ENCODE measurements at places on chromosomes 1 and 21.
A peak's percentile ranks its signal among the peaks of the same experiment; 100 is the strongest.

- no peak for DNase-seq
Measured at GRCh38 chr1:182173808-182174512, 112.4 kb upstream of the ZNF648 start.

- DNase-seq = no peak
Measured at GRCh38 chr1:206419250-206419649, 51.0 kb upstream of the IKBKE start.

GRCh38 chr1:163013826-163014600 is 55.1 kb upstream of the RGS4 start:
- DNase-seq = no peak

DNA sequence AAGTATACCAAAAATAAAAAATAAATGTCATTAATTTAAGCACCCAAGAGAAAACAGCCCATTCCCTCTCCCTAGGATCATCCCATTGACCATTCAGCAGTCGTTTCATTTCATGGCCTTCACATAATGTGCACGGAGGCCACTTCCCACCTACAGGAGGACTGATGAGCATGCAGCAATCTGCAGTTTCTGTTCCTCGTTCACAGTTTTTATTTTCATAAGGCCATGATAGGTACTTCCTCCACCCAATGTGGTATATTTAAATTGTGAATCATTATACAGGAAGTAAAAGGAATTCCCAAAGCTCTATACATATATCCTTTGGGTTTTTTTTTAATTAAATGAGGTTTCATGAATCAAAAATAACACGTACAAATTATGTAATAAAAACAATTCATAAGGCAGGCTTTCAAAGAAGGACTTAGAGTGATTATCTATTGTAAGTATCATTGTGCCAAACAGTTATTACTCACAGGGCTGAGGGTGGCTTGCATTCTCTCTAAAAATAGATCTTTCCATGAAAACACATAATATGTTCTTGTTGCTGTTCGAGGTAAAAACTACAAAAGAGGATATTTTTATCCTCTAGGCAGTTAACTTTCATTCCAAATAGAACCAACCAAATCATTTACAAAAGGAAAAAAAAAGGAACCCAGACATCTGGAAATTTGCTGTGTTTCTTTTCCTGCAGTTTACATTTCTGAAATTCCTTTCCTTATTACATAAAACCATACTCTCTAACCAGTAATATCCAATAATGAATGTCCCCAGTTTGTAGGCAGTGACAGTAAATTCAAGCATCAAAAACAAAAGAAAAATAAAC is 27.5 kb upstream of the SLC44A3 start:
- no peak for DNase-seq

- no peak for DNase-seq
Measured at GRCh38 chr1:165899461-165899941, 72.1 kb downstream of the UCK2 start.

GRCh38 chr1:29523576-29523975 is 287.3 kb downstream of the PTPRU start:
- DNase-seq = no peak

DNA sequence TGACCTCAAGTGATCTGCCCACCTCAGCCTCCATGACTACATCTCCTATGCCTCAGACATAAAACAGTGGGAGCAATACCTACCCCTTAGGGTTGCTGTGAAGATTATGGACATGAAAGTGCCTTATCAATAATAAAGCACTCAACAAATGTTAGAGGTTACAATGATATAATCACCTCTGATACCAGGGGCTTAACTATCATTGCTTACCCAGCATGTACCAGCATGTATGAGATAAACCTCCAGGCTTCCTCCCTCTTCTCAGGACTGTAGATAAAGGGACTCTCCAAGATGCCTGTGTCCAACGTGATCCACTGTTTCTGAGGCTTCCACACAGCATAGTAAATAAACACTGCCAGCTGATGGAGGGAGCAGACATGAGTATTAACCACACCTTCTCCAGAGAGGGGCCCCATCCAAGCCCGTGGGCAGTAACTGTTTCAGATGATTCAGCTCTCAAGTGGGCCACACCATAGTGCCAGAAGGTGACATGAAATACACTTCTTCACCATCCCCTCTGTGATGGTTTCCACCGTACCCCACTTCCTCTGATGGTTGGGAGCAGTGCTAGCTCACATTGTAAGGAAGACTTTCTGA is 26.2 kb downstream of the RHBDL2 start:
- DNase-seq = no peak

GRCh38 chr1:162303004-162303344 is 73.7 kb downstream of the SPATA46 start:
- no peak for DNase-seq

DNA sequence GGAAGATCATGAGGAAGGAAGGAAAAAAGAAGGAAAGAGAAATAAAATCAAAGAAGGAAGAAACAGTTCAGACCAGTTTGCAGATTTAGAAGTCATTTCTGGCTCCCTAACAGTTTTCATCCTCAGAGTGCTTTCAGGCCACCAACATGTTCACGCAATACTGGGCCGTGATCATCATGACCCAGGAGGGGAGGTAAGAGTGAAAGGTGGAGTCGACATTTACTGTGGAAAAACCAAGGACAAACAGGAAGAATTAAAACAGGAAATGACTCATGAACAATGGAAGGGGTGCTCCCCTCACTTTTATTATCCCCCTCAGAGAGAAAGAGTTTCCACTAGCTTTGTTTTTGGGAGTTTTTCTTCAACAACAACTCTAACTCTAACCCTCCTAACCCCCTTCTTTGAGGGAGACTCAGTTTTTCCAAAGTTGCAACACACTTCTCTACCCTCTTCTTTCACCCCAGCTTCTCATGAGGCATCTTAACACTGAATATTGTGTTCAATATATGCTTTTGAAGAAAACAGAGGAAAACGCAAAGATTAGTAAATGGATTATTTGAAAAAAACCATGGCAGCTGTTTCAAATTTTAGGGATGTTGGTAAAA is 60.4 kb downstream of the VANGL2 start:
- DNase-seq = no peak

GRCh38 chr21:36104317-36105300 is 30.3 kb upstream of the CBR3 start:
- DNase-seq = peak; percentile 50

GRCh38 chr1:62790716-62791115 is 6.8 kb downstream of the ATG4C start:
- no peak for DNase-seq

GRCh38 chr1:48610628-48611542 is 138.9 kb upstream of the SPATA6 start:
- DNase-seq = no peak

DNA sequence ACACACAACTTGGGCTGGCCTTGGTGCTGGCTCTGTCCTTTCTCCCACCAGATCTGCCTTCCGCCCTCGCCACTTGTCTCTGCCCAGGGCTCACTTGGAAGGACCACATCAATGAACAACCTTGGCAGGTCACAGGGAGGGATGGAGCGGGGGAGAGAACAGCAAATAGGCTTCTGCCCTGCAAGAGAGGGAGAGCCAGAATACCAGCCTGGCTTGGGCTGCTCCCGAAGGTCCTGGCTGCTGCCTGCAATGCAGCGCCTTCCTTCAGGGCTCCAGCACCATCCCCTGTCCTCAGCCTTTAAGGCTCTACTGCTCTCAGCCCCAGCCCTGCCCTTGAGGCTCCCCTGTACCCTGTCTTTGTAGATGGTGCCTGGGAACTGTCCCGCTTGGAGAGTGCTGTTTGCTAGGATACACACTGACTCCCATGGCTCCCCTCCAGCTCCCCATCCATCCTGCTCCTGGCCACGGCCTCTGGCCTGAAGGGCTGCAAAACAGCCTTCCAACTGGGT is 43.8 kb downstream of the HIVEP3 start:
- no peak for DNase-seq

DNA sequence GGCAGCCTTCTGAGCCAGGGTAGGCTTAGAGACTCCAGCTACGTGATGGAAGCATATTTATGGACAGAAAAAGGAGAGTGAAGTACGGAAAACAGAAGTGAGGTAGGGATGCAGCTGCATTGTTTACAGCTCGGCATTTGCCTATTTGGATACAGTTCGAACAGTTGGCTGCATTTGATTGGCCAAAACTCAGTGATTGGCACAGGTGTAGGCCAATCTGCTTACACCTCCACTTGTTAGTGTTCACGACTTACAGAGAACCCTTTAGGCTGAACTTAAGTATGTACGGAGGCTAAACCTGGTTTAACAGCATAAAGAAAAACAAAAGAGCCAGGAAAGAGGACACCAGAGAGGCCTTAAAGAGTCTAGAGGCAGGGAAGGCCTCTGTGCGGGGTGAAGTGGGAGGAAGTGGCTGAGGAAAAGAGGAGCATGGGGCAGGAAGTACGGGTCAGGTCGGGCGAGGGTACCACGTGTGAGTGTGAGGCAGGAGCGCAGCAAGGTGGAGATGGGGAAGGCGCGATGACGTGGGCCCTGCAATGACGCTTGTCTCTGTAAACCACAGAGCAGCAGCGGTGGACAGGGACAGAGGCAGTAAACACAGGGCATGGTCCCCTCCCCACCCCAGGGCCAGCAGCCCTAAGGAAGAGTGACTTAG is 32.0 kb downstream of the RSPH1 start:
- DNase-seq = peak; percentile 55

GRCh38 chr1:180899262-180899661 is 13.4 kb upstream of the KIAA1614 start:
- no peak for DNase-seq

DNA sequence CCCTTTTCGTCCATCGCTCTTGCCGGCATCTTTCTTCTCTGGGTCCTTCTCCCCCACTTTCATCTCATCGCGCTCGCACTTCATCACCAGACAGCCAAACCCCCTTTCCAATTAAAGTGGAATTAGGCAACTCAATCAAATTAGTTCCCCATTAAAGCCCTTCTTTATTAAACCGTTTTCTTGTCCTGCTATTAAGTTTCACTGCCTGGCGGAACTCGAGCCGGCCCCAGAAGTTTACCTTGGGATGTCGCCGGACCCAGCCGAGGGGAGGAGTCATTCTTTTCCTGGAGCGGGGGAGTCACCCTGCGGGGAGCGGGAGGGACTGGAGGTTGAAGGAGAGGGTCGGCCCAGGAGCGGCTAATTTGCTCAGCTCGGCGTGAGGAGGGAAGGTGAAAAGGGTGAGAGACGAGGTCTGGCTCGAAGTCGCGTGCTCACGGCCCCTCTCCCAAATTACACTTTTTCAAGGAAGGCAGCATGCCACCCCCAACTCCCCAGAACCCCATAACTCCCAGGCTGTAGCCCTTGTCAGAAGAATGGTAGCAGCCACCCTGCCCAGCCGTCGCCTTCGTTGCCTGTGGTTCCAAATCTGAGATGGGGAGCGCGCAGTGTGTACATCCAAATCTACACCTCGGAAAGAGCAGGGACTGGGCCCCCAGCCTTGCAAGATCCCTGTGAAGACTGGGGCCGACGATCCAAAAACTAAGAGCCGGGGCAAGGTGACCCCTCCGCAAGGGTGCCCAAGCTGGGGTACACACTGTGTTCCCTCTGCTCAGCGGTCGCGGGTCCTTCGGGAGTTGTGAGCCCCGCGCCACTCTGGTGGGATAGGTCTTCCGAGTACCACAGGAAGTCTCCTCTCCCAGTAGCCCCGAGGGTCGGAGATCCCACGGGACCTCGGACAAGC is 6.4 kb downstream of the DMRTA2 start:
- DNase-seq = no peak

Data from mucosa of gallbladder (tissue), 1 donor.